ENCODE measurements at places on chromosomes 12 and 14. TPM values are rescaled to one million over a fixed set of nuclear protein-coding genes. Genes with fewer than 3 reads are reported as not detected.

RGS6 gene
- 0.11 TPM for total RNA-seq

GPD1 gene
- 12.2 TPM for total RNA-seq

OTOGL gene
- not detected for total RNA-seq

KITLG gene
- 13.2 TPM for total RNA-seq

SERPINA9 gene
- total RNA-seq, result not detected

SLC10A1 gene
- total RNA-seq, result not detected

ANKRD33 gene
- not detected for total RNA-seq

EIF4B gene
- total RNA-seq, result 181 TPM

LYZ gene
- 4.5 TPM for total RNA-seq

GLIPR1L2 gene
- total RNA-seq, result not detected

ARID4A gene
- total RNA-seq, result 18.2 TPM

ADSS1 gene
- 30.2 TPM for total RNA-seq

CABP1 gene
- 0.32 TPM for total RNA-seq

GON7 gene
- total RNA-seq, result 4.6 TPM

SRGAP1 gene
- total RNA-seq, result 5.5 TPM

VWF gene
- total RNA-seq, result 1,026 TPM

MAPK1IP1L gene
- total RNA-seq, result 51.8 TPM

KRT73 gene
- total RNA-seq, result not detected

SLC48A1 gene
- 144 TPM for total RNA-seq

SARNP gene
- 13.4 TPM for total RNA-seq

DCN gene
- 443 TPM for total RNA-seq

CACNA2D4 gene
- not detected for total RNA-seq

C12orf60 gene
- not detected for total RNA-seq

RERGL gene
- total RNA-seq, result 26.7 TPM

RTN1 gene
- total RNA-seq, result 52.3 TPM

LRP1-AS gene
- total RNA-seq, result not detected

GLIPR1L1 gene
- total RNA-seq, result not detected

DCAF4 gene
- 0.64 TPM for total RNA-seq

FAM90A1 gene
- not detected for total RNA-seq
